Activated T-helper 9 cell treated with anti-CD3 and anti-CD28 coated beads, Interleukin-2, amount 50 U/mL, for 16 hours (primary cell): ENCODE measurements at places on chromosomes 16 and 17.
A peak's percentile ranks its signal among the peaks of the same experiment; 100 is the strongest.

GRCh38 chr17:61479493-61480413 is 27.5 kb downstream of the TBX4 start:
- DNase-seq, result no peak

GRCh38 chr16:22721511-22722100 is 92.4 kb upstream of the HS3ST2 start:
- no peak for DNase-seq

GRCh38 chr16:85306071-85306792 is 194.0 kb upstream of the CIBAR2 start:
- DNase-seq, result peak; percentile 34

- DNase-seq, result no peak
Observed at GRCh38 chr17:8632061-8632460, 1.5 kb upstream of the MYH10 start.

- no peak for DNase-seq
Observed at GRCh38 chr17:66893382-66893781, 58.5 kb downstream of the CACNG5 start.

GRCh38 chr16:26330654-26331053 is 638.9 kb downstream of the HS3ST4 start:
- DNase-seq, result no peak

- DNase-seq, result no peak
Observed at GRCh38 chr16:55539488-55539887, 27.0 kb upstream of the CAPNS2 start.

GRCh38 chr16:59042301-59042700 is 308.2 kb upstream of the GOT2 start:
- no peak for DNase-seq

- no peak for DNase-seq
Observed at GRCh38 chr16:86044881-86045590, 146.1 kb downstream of the IRF8 start.

GRCh38 chr17:40087049-40087794 is 13.2 kb downstream of the NR1D1 start:
- no peak for DNase-seq

- peak; percentile 40 for DNase-seq
Observed at GRCh38 chr16:85659805-85660511, 28.8 kb downstream of the GINS2 start.

DNA sequence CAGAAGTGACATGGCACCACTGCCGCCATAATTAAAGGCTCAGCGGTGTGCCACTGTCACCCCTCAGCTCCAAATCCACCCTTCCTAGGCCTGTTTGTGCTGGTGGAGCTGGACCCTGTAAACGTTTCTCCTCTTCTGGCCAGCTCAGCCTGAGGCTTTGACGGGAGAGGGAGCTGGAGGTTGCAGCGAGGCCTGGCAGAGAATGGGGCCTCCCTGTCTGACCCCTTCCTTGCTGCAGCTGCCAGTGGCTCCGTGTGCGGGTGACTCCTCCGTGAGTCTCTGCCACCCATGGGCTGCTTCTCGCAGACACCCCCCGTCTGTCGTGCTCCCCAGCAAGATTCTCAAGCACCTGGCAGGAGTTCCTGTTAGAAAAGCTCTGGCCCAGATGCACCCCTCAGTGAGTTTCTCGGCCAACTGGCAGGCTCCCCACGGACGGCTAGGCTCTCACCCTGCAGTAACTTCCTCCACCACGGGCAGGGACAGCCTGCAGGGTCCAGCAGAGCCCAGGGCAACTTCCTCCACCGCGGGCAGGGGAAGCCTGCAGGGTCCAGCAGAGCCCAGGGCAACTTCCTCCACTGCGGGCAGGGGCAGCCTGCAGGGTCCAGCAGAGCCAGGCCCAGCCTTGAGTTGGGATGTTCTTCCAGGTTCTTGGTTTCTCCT is 4.7 kb upstream of the CHMP6 start:
- DNase-seq, result no peak

- no peak for DNase-seq
Observed at GRCh38 chr17:65219707-65220106, 82.5 kb downstream of the RGS9 start.

DNA sequence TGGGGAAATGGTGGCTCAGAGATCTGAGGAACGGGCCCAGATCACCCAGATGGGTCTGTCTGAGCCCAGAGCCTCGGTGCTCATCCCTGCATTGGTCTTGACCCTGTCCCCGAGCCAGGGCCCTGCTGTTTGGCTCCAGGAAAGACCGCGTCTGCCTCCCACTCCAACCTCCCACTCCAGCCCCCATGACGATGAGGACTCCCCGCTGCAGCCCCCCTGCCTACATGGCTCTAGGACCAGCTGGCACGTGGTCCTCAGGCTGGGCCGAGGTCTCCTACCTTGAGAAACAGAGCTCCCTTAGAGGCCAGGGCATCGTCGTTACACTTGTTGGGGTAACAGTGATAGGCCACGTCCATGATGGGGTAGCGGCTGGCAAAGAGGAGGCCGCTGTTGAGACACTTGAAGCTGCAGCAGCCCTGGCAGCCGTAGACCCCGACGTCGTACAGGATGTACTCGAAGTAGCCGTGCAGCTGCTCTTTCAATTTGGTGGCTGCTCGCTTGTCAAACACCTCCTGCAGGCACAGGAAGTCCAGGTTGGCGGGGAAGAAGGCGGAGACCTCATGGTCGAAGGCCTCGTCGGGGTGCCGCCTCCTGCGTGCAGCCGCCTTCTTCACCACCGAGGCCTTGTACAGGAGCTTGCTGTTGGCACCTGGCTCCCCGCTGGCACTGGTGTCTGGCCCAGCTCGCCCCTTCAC is 59.9 kb downstream of the PRMT7 start:
- no peak for DNase-seq

DNA sequence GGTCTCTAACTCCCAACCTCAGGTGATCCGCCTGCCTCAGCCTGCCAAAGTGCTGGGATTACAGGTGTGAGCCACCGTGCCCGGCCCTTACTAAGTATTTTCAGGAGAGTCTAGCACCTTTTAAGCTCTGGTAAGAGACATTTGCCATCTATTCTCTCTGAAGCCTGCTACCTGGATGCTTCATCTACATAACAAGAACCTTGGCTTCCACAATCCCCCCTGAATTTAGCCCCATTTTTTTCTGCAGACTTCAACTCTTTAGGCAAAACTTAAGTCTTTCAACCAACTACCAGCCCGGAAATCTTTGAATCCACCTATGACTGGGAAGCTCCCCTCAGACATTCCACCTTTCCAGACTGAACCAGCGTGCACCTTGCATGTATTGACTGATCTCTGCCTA is 14.0 kb upstream of the UBE2I start:
- DNase-seq, result no peak

DNA sequence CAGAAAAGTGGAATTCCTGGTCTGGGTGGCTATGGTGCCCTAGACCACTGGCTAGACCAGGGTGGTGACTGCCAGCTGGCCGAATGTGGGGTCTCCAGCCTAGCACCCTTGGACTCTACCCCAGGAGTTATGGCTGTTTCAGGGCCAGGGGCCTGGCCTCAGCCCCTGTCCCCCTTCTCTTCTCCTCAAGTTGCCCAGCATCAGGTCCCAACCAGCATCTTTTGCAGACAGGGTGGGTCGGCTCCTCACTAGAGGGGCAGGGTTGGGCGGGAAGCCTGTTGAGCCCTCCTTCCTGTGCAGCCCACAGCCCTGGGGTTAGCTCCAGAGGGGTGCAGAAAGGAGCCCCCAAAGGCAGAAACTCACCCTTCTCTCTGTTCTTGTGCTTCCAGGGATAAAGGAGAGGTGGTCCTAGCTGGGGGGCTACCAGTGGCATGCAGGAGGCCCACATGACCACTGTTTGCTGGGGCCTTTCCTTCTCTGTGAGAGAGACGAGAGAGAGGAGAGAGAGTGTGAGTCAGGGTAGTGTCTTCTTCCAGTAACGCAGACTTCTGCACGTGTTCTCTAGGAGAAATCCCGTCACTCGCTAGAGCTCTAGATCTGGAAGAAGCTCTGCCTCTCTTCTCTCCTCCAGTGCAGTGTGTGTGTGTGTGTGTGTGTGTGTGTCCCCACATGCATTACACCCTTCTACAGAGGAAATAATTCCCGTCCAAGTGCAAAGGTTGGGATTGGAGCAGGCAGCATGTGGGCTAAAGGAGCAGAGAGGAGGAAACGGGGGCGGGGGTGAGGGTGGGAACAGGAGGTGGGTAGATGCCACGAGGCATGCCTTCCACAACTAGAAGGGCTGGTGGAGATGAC is 209.4 kb downstream of the SEC14L1 start:
- DNase-seq, result no peak

DNA sequence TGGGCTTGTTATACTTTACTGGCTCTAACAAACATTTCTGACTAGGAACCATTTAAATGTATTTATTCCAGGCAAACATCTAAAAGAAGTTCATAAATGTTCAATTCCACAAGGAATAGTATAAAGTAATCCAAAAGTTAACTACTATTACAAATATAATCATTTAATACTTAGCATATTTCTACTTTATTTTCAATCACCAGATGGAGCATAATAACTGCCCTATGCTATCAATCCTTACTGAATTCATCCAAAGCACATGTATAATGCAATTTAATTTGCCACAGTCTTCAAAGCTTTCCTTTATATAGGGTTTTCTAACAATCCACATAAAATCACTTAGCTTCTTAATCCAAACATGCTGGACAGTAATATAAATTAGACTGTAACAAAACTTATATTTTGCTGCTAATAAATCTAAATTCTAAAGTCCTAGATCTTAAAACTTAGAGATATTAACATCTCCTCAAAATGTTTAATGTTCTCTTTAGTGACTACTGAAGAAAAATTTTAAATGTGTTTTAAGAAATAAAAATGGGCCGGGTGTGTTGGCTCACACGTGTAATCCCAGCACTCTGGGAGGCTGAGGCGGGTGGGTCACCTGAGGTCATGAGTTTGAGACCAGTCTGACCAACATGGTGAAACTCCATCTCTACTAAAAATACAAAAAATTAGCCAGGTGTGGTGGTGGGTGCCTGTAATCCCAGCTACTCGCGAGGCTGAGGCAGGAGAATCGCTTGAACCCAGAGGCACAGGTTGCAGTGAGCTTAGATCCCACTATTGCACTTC is 5.9 kb downstream of the MEIOB start:
- no peak for DNase-seq

GRCh38 chr17:79620207-79621038 is 9.6 kb upstream of the RBFOX3 start:
- no peak for DNase-seq

- no peak for DNase-seq
Observed at GRCh38 chr17:39026980-39027451, 59.8 kb upstream of the FBXO47 start.

DNA sequence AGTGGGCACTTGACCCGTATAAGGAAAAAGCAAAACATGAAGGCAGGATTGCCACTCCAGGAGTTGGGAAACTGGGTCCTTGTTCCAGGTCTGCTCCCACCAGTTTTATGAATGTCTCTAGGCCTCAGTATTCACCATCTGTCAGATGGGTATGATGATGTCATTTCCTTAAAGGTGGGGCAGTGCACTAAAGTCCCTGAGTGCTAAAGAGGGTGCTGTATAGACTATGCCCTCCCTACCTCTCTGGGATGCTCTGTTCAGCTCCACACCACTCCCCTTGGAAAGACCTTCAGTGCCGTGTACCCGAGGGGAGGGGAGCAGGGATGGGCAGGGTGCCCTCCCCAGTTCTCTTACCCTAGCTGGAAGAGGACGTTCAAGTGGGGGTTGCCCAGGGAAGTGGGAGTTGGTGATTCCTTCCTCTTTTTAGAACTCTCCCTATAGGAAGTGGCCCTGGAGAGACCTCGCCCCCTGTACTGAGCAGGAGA is 2.2 kb downstream of the LASP1 start:
- DNase-seq, result no peak

- no peak for DNase-seq
Observed at GRCh38 chr16:77822661-77823060, 34.3 kb downstream of the VAT1L start.

DNA sequence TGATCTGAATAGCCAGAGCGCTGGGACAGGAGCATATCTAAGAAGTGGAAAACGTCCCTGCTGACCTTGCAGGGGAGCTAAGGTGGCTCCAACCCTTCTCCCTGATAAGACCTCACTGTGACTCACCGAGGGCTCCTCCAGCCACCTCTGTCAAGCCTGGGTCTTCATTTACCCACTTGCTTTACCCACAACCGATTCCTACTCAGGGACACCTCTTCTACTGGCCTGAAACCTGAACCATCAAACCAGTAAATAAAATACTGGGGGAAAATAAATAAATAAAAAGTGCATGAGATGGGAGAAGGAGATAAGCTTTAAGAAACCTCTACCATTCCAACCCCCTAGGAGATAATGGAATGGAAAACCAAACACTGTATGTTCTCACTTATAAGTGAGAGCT is 80.2 kb upstream of the ALOX12 start:
- DNase-seq, result no peak

- no peak for DNase-seq
Observed at GRCh38 chr17:63295288-63295687, 150.8 kb downstream of the CYB561 start.

GRCh38 chr16:30867747-30868146 is 26.1 kb downstream of the BCL7C start:
- no peak for DNase-seq

DNA sequence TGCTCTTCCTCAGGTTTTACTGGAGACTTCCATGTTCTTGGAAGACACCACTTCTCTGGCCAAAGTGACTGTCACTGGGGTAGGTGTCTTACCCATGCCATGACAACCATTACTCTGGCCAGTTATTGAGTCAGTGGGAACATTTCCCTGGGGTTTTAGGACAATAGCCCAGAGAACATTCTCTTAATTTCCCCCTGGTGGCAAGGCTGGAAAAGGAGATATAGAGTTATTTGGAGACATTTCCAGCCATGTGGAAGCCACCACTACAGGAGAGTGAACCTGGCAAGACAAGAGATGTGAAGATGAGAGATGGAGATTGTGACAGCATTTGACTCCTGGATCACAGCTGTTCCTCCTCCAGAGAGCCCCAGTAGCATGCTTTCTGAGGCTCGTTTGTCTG is 106.2 kb downstream of the CDK5R1 start:
- DNase-seq, result no peak

GRCh38 chr16:81755915-81756614 is 23.0 kb upstream of the PLCG2 start:
- DNase-seq, result no peak

GRCh38 chr17:46815474-46816353 is 2.8 kb downstream of the WNT3 start:
- DNase-seq, result no peak

DNA sequence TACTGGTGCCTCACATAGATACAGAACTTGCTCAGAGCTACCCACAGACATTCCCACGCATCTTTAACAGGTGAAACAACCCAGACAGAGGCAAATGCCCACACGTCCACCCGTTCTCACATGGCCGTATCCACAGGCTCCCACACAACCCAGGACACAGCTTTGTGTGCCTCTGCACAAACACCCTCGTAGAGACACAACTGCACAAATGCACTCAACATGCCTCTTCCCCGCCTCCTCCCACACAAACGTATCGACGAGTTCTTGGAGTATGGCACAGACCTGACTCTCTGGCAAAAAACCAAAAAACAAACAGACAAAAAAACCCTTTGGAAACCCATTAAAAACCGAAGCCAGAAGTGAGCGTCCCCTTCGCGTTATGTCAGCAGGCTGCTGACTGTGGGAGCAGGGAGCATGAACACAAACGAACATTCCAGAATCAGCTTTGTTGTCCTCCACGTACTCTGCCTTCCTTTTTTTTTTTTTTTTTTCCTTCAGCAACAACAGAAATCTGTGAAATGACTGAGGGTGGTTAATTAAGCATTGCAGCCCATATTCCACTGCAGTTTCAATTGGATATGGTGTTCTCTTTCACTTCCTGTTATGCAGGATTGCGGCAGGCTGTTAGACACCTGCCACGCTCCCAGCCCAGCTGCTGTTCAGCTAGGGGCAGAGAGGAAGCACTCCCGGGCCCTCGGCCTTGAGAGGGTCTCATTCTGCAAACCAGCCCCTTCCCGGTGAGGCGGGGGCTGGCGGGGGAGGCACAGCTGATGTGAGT is 313.7 kb downstream of the MAF start:
- peak; percentile 16 for DNase-seq

- no peak for DNase-seq
Observed at GRCh38 chr17:38597375-38597774, 8.4 kb downstream of the SRCIN1 start.
